ENCODE measurements at places on chromosomes 4 and X.

- peak; percentile 8 for DNase-seq
These were observed 14.7 kb upstream of the SEC24D start for GRCh38 chr4:118850488-118851173.

- DNase-seq = no peak
These were observed 2222.3 kb upstream of the AGA start for GRCh38 chr4:179664430-179665027.

DNA sequence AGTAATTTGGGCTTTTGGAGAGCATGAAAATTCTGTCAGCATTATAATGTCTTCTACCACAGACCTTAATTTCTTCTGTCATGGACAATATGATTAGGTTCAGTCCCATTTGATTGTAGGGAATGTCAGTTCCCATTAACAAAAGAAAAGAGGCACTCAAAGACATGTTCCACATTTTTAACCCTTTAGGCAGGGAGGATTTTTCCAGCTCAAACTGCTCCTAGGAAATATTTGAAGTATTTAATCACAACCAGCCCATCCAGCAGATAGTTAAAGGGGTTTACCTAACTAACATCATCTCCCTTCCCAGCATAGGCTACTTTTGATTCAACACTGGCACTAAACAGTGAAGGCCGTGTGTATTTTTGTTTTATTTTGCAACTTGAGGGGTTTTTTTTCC, 256.0 kb downstream of the DHX15 start:
- DNase-seq = no peak

DNA sequence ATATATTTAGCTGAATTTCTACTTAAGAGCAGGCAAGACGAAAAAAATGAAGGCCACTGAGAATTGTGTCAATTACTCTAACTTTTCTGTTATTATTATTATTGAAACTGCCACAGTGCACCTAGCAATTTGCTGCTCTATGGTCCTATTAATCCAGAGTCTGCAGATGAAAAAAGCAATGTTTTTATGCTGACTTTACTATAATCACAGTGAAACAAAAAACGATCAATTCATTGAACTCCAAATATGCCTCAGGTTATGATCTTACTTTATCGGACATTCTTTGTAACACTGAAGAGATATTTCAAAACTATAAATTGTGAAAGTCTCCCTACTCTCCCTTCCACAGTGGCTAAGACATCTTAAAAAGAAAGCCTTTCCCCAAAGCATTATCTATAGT, 474.4 kb downstream of the KCNIP4 start:
- no peak for DNase-seq

GRCh38 chrX:110210417-110211139, 107.3 kb downstream of the AMMECR1 start:
- DNase-seq = peak; percentile 86

- DNase-seq = no peak
These were observed 71.7 kb downstream of the NYX start for GRCh38 chrX:41518841-41519220.

DNA sequence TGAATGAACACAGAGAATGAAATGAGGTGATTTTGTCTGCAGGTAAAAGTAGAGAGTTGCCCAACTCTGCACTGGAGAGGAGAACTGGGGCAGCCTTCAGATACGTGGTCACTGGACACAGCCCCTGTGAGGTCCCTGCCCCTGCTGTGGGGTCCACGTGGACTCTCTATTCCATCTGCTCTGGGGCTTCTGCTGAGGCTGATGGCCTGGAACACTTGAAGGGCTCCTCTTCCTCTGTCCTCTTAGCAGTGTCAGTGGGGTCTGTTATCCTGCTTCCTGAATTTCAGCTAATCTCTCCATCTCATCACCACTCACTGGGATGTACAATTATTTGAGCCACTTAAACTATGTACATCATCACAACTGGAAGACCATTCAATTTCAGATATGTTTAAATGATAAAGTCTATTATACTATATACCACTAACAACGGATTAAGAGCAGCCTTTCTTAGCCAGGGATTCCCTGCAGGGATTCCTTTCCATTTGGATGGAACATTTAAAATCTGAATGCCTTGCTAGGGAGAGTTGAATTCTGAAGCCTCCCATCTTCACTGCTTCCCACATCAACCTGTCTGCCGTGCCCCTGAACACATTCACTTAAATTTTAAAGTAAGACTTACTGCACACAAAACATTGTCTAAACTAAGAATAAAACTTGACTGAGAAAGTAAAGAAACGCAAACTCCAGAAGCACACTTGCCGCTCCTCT, 74.0 kb downstream of the CC2D2A start:
- DNase-seq = no peak

DNA sequence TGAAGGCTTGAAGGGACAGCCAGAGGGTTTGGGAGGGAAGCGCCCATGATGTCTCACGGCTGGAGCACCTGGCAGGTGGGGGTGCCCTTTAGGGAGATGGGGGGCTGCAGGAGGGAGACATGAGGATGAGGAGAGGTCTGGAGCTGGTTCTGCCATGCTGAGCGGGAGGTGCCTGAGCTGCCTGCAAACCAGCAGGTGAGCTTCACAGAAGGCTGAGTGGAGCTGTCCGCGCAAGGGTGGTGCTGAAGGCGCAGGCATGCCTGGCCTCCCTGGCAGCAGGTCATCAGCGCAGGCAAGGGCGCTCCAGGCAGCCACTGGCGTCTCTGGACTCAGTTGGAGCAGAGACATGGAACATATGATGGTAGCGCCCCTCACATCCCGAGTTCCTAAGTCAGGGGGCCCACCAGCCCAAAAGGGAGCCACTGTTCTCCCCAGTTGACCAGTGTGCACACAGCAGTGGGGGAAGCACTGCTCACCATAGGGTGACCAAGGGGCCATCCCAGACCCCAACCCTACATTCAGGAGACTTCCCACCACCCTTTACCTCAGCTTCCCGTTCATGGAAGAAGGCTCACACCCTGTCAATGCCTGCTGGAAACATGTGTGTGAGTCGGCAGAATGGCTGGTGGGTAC, 25.8 kb downstream of the ADRA2C start:
- no peak for DNase-seq

- DNase-seq = no peak
These were observed 32.0 kb upstream of the MGST2 start for GRCh38 chr4:139633661-139634060.

DNA sequence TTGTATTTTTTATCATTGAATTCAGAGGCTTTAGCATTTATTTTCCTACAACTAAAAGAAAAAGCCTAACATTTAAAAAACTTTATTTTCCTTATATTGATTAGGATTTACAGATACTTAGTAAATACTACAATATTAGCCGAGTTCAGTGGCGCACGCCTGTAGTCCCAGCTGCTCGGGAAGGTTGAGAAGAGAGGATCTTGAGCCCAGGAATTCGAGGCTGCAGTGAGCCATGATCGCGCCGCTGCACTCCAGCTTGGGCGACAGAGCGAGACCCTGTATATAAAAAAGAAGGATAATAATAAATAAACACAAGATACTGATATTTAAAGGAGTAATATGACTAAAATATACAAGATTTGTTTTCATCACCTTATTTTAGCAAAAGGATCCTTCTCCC, 681 bp upstream of the UPF3B start:
- DNase-seq = no peak
